BJ (cell line): ENCODE measurements at places on chromosomes 3 and 15. TPM values are rescaled to one million over a fixed set of nuclear protein-coding genes. Genes with fewer than 3 reads are reported as not detected.

VIPR1 gene
- polyA plus RNA-seq: not detected in 2 replicates

IL17RE gene
- polyA plus RNA-seq: 2.2 and 4.0 TPM in 2 replicates

GCNT3 gene
- polyA plus RNA-seq: not detected in 2 replicates

CYP11A1 gene
- 0.63 and 0.70 TPM in 2 replicates for polyA plus RNA-seq

XRN1 gene
- polyA plus RNA-seq: 14.3 and 29.0 TPM in 2 replicates
